ENCODE measurements at places on chromosomes 6 and 20.

DNA sequence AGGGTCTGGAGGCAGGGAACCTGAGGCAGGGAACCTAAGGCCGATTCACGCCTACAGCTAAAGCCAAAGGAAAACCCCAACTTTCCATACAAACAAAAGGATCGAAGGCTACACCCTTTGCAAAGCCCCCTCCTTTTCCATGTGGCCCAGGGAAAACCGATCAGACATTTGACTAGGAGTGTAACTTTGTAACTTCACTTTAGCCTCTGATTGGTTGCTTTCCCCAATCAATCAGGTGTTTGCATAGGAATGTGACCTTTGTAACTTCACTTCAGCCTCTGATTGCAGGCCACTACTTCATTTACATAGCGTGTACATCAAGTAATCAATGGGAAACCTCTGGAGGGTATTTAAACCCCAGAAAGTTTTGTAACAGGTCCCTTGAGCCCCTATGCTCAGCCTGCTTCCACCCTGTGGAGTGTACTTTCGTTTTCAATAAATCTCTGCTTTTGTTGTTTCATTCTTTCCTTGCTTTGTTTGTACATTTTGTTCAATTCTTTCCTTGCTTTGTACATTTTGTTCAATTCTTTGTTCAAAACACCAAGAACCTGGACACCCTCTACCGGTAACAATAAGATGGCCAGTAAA lies 43.3 kb downstream of the CHD6 start:
- no peak for DNase-seq

DNA sequence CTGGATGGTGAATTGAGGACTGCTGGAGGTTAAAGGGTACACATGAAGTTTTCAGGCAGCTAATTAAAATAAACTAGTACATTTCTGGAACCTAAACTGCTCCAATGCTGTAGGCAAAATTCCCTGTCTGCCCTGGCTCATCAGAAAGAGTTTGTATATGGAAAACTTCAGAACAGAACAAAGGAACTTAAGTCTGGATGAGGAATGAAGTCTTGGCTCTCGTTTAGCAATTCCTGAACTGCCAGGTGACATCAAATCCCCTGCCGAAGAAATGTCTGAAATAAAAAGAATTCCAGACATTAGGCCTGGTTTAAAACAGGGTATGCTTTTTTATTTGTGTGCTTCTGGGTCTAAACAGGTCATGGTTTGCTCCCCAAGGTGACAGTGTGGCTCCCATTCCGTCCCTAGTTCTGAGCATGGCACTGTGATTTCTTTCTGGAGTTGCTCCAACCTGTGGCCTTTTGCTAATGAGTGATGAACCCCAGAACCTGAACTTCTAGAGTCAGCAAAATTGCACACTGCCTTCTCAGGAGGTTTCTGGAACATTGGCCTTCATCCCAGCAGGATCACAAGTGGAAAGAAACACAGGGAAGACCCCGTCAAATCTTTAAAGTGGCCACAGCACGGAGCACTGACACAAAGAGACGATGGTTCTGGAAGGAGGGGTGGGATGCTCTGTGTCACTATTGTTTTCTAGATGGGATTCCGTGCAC lies 129.4 kb upstream of the NAA20 start:
- DNase-seq: no peak

DNA sequence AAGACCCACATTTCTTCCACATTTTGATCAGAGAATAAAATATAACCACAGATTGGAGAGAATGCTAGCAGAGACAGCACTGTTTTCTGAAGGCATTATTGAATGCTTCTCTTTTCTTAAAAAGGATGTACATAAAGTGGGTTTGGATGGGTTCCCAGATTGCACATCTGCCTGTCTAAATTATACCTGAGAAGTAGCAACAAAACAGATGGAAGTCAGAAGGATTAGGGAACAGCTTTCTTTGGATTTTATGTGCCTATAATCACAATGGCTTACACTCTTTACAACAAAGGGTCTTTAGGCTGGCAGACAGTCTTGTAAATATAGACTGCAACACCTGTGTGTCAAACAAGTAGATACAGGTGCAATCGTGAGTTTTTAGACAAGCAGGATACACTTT lies 622.2 kb upstream of the MANEA start:
- DNase-seq: peak; percentile 72

DNA sequence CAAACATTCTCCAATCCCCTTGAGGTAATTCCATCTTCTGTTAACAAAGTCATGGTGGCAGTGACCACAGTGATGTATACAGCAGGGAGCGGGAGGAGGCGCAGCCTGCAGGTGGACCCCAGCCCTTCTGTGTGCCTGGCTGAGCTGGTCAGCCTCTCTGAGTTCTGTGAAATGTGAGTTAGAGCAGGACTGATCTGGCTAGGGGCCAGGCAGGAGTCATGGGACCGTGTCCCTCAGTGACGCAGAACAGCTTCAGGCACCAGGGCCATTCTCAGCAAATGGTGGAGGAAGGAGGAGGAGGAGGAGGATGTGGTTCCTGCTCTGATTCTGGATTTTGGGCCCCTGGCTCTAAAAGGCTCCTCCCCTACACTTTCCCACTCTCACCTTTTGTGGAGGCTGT lies 6.9 kb downstream of the PHACTR3 start:
- DNase-seq: no peak

GRCh38 chr20:5767493-5768098 lies 17.4 kb downstream of the SHLD1 start:
- no peak for DNase-seq

DNA sequence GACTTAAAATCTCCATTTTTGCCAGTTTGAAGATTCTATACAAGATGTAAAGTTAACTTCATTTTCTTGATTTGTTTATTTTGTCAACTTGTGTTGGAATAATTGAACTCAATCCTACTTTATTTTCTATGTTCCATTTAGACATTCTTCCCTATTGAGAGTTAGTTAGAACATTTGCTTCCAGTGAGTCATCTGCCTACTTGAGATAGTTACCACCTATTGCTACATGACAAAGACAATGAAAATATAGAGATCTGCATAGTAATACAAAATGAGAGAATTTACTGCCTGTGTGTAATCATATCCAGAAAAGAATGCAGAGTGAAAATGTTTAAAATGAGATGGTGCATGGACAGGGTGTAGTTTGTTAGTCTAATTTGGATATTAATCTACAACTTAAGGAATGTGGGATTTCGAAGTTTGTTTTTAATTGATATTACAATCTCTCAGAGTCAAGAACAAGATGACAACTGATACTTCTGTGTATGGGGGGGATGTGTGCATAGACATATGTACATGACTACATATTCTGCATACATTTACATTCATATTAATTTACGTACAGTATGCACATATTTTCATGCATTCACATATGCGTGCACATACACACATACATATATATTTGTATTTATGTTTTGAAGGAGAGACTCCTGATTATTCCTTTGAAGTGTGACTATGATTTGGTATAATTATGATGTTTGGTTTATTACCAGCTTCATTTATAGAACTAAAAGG lies 420.1 kb downstream of the NKAIN2 start:
- no peak for DNase-seq

DNA sequence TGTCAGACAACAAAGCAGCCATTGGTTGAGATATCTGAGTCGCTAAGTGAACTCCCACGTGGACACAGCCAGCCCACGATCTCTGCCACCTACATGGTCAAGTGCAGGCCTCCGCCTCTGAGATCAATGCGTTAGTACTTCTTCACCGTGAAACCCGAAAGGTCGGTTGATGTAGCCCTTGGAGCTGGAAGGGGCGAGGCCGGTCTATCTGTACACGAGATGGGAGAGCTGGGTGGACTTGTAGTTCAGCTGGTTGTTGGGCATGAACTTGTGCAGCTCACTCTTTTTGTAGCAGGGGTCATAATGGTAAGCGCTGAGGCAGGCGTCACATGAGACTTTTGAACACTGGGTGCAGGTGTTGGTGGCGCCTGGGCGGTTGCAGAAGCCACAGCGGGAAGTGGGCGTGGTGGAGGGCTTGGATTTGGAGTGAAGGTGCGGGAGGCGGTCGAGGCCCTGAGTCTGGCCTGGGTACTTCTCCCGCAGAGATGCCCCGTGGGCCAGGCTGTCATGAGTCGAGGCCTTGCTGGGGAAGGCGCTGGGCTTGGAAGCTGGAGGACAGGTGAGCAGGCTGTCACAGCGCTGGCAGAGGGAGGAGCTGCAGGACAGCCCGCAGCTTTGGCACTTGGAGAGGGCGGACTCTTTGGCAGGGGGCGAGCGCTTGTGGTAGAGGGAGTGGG lies 9.8 kb downstream of the SPATA2 start:
- DNase-seq: no peak

GRCh38 chr6:24149836-24150235 lies 23.8 kb downstream of the NRSN1 start:
- no peak for DNase-seq

DNA sequence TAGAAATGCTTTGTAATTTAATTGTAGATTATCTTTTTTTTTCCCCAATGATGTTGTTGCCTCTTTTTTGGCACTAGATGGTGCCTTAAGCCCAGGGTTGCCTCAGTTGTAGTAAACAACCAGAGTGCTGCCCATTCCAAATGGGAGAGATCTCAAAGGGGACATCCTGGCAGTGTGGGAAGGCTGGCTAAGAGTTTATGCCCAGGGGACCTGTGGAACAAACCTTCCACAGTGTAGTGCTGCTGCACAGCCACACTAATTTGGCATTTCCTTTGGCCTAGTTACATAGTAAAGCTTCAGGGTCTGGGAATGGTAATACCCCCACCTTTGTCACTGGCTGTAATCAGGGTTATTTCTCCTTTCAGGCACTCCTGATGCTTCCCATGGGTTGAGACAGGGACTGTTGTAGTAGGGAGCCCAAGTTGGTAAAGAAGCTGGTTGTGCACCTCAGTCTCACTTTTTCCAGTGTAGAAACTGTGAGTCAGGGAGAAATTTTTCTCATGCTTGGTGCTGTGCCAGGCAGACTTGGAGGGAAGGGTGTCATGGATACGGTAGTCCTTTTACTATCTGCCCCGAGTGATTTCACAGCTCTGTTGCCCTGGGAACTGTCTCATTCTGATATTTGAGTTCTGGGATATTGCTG lies 177.8 kb upstream of the ECI2 start:
- DNase-seq: no peak

- DNase-seq: no peak
Observed at GRCh38 chr20:40433341-40433861, 255.6 kb downstream of the MAFB start.

- DNase-seq: no peak
Observed at GRCh38 chr20:45105317-45105716, 4.4 kb upstream of the KCNS1 start.

GRCh38 chr6:32170294-32170693 lies 5.6 kb downstream of the AGPAT1 start:
- no peak for DNase-seq

DNA sequence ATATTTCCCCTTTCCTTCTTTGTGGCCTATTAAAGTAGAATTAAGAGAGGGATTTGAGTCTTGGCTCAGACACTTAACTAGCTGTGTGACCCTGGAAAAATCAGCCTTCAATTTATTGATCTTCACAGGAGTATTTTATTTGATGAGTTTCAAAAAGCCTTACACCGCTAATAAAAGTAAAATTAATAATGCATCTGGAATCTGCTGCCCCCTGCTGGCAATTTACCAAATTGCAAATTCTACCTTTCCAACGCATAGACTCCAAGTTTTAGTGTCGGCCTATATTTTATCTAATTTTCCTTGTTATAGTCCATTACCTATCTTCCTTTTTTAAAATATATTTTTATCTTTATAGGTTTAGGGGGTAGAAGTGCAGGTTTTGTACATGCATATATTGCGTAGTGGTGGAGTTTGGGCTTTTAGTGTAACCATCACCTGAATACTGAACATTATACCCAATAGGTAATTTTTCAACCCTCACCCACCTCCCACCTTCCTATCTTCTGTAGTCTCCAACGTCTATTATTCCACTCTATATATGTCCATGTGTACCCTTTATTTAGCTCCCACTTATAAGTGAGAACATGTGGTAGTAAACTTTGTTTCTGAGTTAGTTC lies 46.3 kb downstream of the GOPC start:
- peak; percentile 38 for DNase-seq

GRCh38 chr6:70860045-70860444 lies 96.8 kb downstream of the B3GAT2 start:
- DNase-seq: no peak

DNA sequence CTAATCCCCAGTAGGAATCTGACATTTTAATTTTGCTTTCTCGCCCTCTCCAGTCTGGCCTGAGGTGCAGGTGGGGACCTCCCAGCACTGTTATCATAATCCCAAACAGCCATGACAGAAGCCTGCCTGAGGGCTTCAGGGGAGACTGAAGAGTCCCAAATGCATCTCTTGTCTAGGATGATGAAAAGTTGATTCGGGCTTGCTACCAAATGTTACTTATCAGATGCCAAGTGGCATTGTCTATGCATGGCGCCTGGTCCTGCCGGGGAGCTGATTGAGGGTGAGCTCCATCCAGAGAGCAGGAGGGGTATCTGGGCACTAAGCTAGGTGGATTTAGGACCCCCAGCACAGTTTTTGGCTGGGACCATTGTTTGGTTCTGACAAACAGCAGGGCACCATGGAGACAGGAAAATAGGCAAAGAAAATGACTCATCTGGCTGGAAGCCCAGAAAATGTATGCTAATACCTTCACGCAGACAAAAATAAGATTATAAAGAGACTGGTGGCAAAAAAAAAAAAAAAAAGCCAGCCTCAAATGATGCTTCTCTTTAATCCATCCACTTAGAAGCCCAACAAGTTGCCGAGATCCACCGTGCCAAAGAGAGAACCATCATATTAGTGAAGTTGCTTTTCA lies 513.7 kb upstream of the SULF2 start:
- peak; percentile 99 for DNase-seq

DNA sequence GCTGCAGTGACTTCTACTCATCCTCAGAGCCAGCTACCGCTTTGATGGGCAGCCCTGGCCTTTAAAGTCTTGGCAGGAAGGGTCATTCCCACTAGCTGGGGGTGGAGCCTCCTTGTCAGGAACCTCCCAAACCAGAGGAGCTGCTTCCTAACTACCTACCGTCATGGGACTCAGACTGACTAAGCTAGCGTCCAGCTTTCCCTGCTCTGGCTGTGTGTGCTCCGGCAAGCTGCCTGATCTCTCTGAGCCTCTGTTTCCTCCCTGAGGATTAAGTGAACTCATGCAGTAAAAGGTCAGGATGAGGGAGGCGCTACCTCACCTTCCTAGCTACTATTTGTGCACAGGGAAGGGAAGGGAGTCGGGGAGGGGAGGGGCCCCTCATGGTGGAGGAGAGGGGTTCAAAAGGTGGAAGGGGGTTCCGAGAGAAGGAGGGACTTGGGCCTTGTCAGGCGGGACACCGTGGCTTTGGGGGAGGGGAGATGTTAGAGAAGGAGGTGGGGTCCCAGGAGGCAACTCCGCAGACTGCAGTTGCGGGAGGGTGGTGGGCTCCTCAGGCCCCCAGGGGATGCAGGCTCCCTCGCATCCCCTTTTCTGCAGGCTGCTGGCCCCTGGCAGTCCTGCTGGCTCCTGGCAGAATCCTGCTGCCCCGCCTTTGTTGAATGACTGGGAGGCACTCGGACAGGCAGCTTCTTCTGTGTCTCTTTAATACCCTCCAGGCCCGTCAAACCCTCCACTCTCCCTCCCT lies 9.8 kb downstream of the DUSP15 start:
- no peak for DNase-seq

All from NCI-H345 (cell line).